Iris pigment epithelial cell (primary cell): ENCODE measurements at places on chromosomes 7 and 10.

DNA sequence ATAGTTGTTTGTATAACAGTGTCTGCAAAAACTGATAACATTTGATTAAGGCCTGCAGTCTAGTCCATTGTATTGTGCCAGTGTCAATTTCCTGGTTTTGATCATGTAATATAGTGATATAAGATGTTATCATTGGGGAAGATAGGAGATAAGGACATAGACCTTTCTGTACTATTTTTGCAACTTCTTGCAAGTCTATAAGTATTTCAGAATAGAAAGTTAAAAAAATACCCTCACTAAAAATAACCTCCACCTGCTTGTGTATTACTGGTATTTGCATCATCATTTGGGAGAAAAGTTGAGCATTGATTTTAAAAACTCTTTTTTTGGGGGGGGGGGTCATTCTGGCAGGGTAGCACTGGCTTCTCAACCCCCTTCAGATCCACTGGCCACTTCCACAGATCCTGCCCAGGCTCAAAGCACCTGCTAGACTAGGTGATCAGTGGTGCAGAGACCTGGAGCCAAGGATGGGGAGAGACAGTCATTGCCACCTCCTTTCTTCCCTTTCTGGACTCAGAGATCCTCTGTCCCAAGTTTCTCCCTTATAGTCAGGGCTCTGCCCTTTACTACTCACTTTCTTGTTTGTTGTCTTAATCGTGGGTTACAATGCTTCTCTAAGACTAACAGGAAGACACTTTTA lies 103.0 kb downstream of the RBM20 start:
- no peak for DNase-seq

GRCh38 chr7:102317231-102318059 lies 30.8 kb downstream of the SH2B2 start:
- no peak for DNase-seq

DNA sequence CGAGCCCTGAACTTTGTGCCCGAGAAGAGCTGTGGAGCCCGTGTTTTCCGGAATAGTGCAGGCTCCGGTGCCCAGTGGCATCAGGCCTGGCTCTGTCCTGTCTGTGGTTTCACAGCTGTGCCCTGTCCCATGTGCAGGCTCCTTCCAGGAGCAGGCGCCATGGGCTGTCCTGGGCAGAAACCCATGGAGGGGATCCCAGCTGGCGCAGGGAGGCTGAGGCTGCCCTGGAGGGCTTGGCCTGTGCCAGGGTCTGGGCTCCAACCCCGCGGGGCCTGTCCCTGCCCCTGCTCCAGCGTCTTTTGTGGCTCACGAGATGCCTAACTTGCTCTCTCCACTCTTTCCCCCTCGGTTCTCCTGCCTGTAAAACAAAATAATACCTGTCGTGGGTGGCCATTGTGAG lies 23.3 kb upstream of the CRHR2 start:
- DNase-seq: no peak

GRCh38 chr7:135246191-135246825 lies 12.7 kb downstream of the STRA8 start:
- no peak for DNase-seq

DNA sequence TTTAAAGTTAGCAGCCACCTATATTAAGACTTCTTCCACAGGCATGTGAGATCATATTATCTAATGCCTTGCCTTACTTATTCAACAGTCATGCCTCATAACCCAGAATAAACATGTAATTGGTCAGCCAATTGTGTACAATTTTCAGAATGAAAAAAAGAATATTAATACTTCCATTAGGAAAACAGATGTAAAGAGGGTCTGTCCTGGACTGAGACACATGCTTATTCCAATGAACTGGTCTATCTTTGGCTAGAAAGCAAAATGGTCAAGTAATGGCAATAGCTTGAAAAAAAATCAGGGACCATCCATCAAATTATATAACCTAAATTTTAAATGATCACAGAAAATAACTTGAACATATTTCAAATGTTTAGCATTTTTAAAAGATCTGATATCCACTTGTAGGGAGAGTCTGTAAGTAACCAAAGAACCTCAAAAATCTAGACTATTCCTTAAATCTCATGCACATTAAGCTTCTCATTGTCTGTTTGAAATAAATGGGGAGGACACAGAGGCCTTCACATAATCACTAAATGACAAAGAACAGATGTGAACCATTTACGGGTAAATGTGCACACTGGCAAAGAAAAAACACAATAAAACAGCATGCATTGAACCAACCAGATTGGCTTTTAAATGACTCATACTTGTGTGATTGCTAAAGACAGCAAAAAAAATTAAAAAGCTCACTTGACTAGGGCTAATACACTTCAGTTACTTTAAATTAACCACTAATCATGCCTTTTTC lies 568.8 kb upstream of the PCDH15 start:
- DNase-seq: peak; percentile 11
